ENCODE measurements at places on chromosomes 6 and 20. TPM values are rescaled to one million over a fixed set of nuclear protein-coding genes. Genes with fewer than 3 reads are reported as not detected.

FAM229B gene
- 25.9 TPM for total RNA-seq

DPPA5 gene
- not detected for total RNA-seq

SMOC2 gene
- 0.20 TPM for total RNA-seq

MAP7 gene
- 42.4 TPM for total RNA-seq

CST2 gene
- 0.62 TPM for total RNA-seq

SIRPB1 gene
- 1.1 TPM for total RNA-seq

KIFC1 gene
- 94.3 TPM for total RNA-seq

CUTA gene
- 215 TPM for total RNA-seq

OR2H1 gene
- not detected for total RNA-seq

OR2B6 gene
- total RNA-seq = not detected

IMPG1 gene
- total RNA-seq = not detected

LINC00237 gene
- 2.0 TPM for total RNA-seq

GSS gene
- total RNA-seq = 65.4 TPM

BPIFA1 gene
- total RNA-seq = not detected

Measured in endodermal cell (in vitro differentiated cells).